ENCODE measurements at places on chromosomes 3 and 15. TPM values are rescaled to one million over a fixed set of nuclear protein-coding genes. Genes with fewer than 3 reads are reported as not detected.
A peak's percentile ranks its signal among the peaks of the same experiment; 100 is the strongest.

Gene PLCB2
- total RNA-seq, result 1.7 TPM

Gene CBLB
- 61.8 TPM for total RNA-seq

Gene NLGN1
- 2.4 TPM for total RNA-seq

Gene NEIL1
- 64.1 TPM for total RNA-seq

Gene CISH
- total RNA-seq, result 43.2 TPM

Gene CASR
- total RNA-seq, result 0.17 TPM

Gene PP2D1
- total RNA-seq, result not detected

DNA sequence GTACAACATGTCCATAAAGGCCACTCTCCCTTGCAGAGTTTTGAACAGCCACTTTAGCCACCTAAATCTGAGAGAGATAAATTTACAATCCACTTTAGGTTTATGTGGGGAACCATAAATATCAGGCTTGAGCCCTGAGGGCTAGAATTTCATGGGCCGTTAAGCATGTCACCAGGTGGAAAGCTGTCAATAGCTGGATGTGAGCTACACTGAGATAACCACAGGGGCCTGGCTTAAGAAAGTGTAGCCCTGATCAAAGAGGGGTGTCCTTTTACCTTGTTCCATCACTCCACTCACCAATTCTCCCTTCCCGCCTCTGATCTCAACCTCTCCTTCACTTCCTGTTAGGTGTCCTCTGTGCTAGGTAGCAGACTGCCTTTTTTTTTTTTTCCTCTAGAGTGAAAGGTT lies 172.8 kb upstream of the ICE2 start:
- no peaks in the 10 kb centered on the region for H3K36me3 ChIP-seq
- peaks cover 14% of the 10 kb centered on the region for H3K4me1 ChIP-seq
- no peak for DNase-seq
- no peak overlapping the region for H3K27ac ChIP-seq

DNA sequence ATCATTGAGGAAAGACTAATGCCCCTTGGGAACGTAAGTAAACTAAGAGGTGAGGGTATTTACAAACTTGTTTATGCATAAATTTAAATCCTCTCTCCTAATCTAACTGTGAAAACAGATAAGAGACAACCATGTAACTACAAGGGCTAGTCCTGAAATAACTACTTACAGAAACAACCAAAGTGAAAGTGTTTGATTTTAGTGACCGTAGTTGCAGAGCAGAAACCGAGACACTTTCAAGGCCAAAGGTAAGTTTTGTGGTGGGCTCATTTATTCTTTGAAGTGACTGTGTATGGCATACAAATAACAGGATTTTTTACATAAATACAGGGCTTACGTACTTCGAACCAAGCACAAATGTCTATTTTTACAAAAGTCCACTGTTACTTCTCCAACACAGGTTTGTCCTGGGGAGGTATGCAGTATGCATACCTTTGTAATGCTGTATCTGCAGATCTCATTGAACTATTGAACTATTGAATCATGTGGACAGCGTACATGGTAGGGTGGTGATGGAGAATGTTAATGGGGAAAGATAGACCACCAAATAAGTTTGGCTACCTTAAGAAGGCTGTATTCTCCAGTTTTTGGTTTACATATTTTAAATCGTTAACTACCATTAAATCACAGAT lies 99.6 kb upstream of the RBMS3 start:
- no peak overlapping the region for H3K27ac ChIP-seq
- H3K4me3 ChIP-seq, result no peak overlapping the region
- no peak for DNase-seq
- peaks cover 17% of the 10 kb centered on the region for H3K4me1 ChIP-seq

DNA sequence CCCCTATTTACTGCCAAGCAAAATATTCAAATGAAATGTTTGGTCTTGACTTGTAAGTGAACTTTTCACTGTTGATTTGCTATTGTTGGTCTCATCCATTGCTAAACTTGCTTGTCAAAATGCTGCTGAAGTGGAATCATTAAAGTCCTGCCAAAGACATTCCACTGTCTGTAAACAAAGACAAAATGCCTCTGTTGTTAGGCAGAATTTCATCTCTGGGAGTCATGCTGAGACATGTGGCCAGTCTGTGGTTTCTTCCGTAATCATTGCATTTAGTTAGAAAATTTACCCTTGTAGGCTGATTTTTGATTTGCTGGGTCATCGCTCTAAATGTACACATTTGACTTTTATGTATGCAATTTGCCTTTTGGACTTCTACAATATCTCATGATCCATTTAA lies 577.7 kb downstream of the MECOM start:
- H3K4me1 ChIP-seq, result no peaks in the 10 kb centered on the region
- no peak for DNase-seq
- no peak overlapping the region for H3K27ac ChIP-seq
- H3K4me3 ChIP-seq, result no peak overlapping the region
- no peaks in the 10 kb centered on the region for H3K27me3 ChIP-seq

DNA sequence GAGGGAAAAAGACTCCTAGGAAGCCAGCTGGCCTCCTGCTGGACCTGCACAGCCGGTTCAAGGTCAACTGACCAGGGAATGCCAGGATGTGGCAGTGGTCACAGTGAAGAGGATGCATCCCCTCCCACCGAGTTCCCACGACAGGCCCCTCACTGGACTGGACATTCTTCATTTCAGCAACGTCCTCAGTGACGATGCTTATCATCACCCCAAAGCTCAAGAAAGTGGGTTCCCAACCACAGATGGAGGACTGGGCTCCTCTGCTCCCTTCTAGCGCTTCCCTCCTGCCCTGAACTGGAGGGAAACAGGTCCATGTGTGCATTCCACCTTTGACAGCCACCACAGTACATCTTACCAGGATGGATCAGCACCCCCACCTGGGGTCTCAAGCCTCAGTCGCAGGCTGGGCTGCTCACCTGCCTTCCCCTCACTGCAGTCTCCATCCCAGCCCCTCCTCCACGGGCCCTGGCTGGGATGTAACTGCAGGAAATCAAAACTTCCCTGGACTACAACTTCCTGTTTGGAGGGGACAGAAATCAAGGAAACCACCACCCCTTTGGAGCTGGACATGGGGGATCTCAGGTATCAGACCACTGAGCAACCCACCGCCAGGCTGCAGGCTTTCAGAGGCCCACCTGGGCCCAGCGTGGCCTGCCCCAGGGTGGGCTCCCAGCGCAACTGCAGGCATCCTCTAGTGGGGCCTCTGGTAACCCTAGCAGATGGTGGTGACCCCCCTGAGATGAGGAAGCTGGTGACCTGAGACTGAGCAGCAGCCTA lies 7.3 kb downstream of the CALML4 start:
- no peak for DNase-seq
- H3K36me3 ChIP-seq, result no peaks in the 10 kb centered on the region
- no peak overlapping the region for H3K27ac ChIP-seq
- peaks cover 7% of the 10 kb centered on the region for H3K4me1 ChIP-seq
- H3K27me3 ChIP-seq, result no peaks in the 10 kb centered on the region

- no peaks in the 10 kb centered on the region for H3K27me3 ChIP-seq
- H3K27ac ChIP-seq, result no peak overlapping the region
- no peaks in the 10 kb centered on the region for H3K36me3 ChIP-seq
- DNase-seq, result no peak
Observed at GRCh38 chr3:149618151-149619123, 39.4 kb downstream of the WWTR1 start.

GRCh38 chr3:170679190-170679589 lies 93.3 kb upstream of the SLC7A14 start:
- no peak for DNase-seq
- no peaks in the 10 kb centered on the region for H3K36me3 ChIP-seq
- no peaks in the 10 kb centered on the region for H3K27me3 ChIP-seq
- no peak overlapping the region for H3K27ac ChIP-seq

GRCh38 chr15:84973492-84974460 lies 7.9 kb upstream of the PDE8A start:
- no peaks in the 10 kb centered on the region for H3K4me1 ChIP-seq
- no peak overlapping the region for H3K27ac ChIP-seq
- H3K36me3 ChIP-seq, result no peaks in the 10 kb centered on the region
- no peaks in the 10 kb centered on the region for H3K27me3 ChIP-seq
- H3K4me3 ChIP-seq, result no peak overlapping the region
- DNase-seq, result no peak

- no peaks in the 10 kb centered on the region for H3K36me3 ChIP-seq
- H3K27ac ChIP-seq, result no peak overlapping the region
- H3K4me3 ChIP-seq, result no peak overlapping the region
- peak; percentile 18 for DNase-seq
Observed at GRCh38 chr15:89003865-89004725, 84.2 kb upstream of the ABHD2 start.

GRCh38 chr3:115713284-115713683 lies 90.0 kb downstream of the GAP43 start:
- no peaks in the 10 kb centered on the region for H3K36me3 ChIP-seq
- no peak overlapping the region for H3K4me3 ChIP-seq
- no peaks in the 10 kb centered on the region for H3K27me3 ChIP-seq
- DNase-seq, result no peak

- H3K27me3 ChIP-seq, result no peaks in the 10 kb centered on the region
- H3K27ac ChIP-seq, result peak overlapping the region; percentile 49
- H3K4me3 ChIP-seq, result no peak overlapping the region
Observed at GRCh38 chr15:78304216-78305066, 5.0 kb upstream of the SKIC8 start.

GRCh38 chr15:60568301-60568742 lies 89.4 kb upstream of the ICE2 start:
- no peaks in the 10 kb centered on the region for H3K36me3 ChIP-seq
- H3K4me1 ChIP-seq, result peaks cover 11% of the 10 kb centered on the region
- H3K27me3 ChIP-seq, result no peaks in the 10 kb centered on the region

DNA sequence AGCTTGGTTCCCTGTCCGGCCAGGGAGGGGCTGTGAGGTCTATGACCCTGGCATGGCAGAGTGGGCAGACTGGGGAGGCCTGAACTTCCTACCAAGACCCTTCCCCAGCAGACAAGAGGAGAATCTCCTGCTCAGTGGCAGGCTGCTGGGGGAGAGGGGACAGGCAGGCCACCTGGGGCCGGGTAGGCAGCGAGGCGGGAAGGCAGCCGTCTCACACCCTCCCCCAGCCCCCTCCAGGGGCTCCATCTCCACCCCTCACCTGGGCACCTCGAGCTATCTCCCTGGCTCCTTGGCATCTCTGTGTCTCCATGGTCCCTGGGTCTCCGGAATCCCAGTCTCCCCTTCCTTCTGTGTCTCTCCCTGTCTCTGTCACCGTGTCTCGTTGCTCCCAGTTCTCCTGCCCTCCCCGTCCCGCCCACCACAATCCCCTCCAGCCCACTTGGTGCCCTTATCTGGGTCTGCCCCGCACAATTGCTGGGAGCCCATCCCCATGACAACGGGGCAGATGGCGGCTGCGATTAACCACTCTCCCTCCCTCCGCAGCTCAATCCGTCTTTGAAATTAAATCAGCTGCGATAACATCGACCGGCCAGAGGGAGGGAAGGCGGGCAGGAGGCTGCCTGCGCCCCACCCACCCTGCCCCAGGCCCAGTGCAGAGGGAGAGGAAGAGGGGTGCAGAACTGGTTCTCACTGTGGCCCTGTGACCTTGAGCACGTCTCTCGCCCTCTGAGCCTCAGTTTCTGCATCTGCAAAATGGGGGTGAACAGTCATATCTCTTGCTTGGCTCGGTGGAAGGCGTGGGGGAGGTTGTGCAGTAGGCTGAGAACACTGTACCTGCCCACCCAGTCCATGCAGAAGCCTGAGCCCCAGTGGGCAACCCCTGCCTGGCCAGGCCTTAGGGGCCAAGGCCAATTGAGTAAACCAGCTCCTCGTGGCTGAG lies 9.6 kb downstream of the DNAJB8 start:
- no peak for DNase-seq
- no peak overlapping the region for H3K27ac ChIP-seq
- no peak overlapping the region for H3K4me3 ChIP-seq

DNA sequence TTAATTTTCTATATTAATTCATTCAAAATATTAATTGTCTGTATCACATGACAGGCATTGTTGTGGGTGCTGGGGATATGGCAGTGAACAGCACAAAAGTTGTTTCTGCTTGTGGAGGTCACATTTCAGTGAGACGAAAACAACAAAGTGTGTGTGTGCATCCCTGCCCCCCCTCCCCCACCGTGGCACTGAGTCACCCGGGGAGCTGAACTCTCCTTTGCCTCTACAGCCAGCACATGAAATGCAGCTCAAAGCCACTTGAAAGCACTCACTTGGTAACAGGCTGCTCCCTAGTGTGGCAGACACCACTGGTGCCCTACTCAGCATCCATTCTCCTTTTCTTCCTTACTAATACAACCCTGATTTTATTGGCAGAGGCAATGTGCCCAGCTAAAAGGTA lies 16.9 kb upstream of the SCAMP5 start:
- no peak overlapping the region for H3K4me3 ChIP-seq
- DNase-seq, result peak; percentile 61
- H3K27ac ChIP-seq, result no peak overlapping the region
- H3K36me3 ChIP-seq, result no peaks in the 10 kb centered on the region

DNA sequence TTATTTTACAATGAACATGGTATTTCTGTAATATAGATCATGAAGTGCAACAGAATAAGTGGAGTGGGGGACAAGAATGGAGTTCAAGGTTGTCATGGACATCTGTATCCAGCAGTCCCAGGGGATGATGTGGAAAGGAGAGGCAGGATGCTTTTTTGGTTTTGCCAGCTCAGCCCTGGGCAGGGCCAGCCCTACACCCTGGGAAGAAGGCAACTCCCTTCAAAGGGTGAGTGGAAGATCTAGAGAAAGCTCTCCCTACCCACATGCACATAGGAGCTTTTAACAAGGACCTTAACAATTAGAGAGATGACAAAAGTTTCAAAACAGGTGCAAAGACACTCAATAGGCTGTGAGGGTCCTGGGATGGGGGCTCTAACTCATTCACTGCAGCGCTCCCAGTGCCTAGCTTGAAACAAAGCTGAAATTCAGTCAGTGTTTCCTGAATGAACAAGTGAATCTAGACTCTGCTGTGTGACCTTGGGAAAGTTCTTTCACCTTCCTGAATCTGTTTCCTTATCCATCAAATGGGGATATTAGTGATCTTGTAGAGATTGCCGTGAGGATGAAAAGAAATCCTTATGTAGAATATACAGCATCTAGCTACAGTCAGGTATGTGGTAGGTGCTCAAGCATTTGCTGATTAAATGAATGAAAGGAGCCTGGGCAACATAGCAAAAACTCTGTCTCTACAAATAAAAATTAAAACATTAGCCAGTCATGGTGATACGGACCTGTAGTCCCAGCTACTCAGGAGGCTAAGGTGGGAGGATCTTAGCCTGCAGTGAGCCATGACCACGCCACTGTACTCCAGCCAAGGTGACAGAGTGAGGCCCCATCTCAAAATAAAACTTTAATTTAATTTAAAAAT lies 14.3 kb downstream of the BHLHE40 start:
- H3K27me3 ChIP-seq, result no peaks in the 10 kb centered on the region
- no peak overlapping the region for H3K27ac ChIP-seq
- H3K4me1 ChIP-seq, result peaks cover 9% of the 10 kb centered on the region
- no peaks in the 10 kb centered on the region for H3K36me3 ChIP-seq
- no peak for DNase-seq
- H3K4me3 ChIP-seq, result no peak overlapping the region

- no peaks in the 10 kb centered on the region for H3K4me1 ChIP-seq
- no peak overlapping the region for H3K4me3 ChIP-seq
- DNase-seq, result no peak
- H3K36me3 ChIP-seq, result no peaks in the 10 kb centered on the region
- no peak overlapping the region for H3K27ac ChIP-seq
- H3K27me3 ChIP-seq, result no peaks in the 10 kb centered on the region
Observed at GRCh38 chr15:21260966-21261395, 179.3 kb downstream of the POTEB3 start.

- H3K36me3 ChIP-seq, result no peaks in the 10 kb centered on the region
- no peaks in the 10 kb centered on the region for H3K27me3 ChIP-seq
- DNase-seq, result no peak
- no peak overlapping the region for H3K27ac ChIP-seq
- no peak overlapping the region for H3K4me3 ChIP-seq
- no peaks in the 10 kb centered on the region for H3K4me1 ChIP-seq
Observed at GRCh38 chr3:8888301-8888915, 74.9 kb downstream of the RAD18 start.

- no peak overlapping the region for H3K4me3 ChIP-seq
- H3K27ac ChIP-seq, result no peak overlapping the region
- no peaks in the 10 kb centered on the region for H3K27me3 ChIP-seq
- DNase-seq, result no peak
Observed at GRCh38 chr3:177579419-177579818, 382.1 kb upstream of the TBL1XR1 start.
